ENCODE measurements at places on chromosomes 1 and 21. TPM values are rescaled to one million over a fixed set of nuclear protein-coding genes. Genes with fewer than 3 reads are reported as not detected.

LAMC1 gene
- 340 TPM for polyA plus RNA-seq

VASH2 gene
- 35.4 TPM for polyA plus RNA-seq

NPR1 gene
- 23.1 TPM for polyA plus RNA-seq

DCDC2B gene
- 2.5 TPM for polyA plus RNA-seq

FOXO6 gene
- 2.0 TPM for polyA plus RNA-seq

AXDND1 gene
- polyA plus RNA-seq = 0.86 TPM

HES5 gene
- polyA plus RNA-seq = 0.29 TPM

RNU1-2 gene
- polyA plus RNA-seq = 1.8 TPM

SLC5A9 gene
- 8.3 TPM for polyA plus RNA-seq

LYPD8 gene
- polyA plus RNA-seq = not detected

MANEAL gene
- 4.3 TPM for polyA plus RNA-seq

TPTE gene
- 0.07 TPM for polyA plus RNA-seq

OR2G6 gene
- 0.04 TPM for polyA plus RNA-seq

TSPAN2 gene
- polyA plus RNA-seq = 9.9 TPM

WDR64 gene
- not detected for polyA plus RNA-seq

TCHH gene
- polyA plus RNA-seq = 0.08 TPM

GPR3 gene
- polyA plus RNA-seq = 1.6 TPM

SESN2 gene
- polyA plus RNA-seq = 7.1 TPM

TMPRSS3 gene
- 0.43 TPM for polyA plus RNA-seq

AUNIP gene
- polyA plus RNA-seq = 2.4 TPM

IQGAP3 gene
- 12.0 TPM for polyA plus RNA-seq

DLGAP3 gene
- polyA plus RNA-seq = 0.12 TPM

OR2M3 gene
- polyA plus RNA-seq = 0.05 TPM

CFAP74 gene
- 4.5 TPM for polyA plus RNA-seq

RGS7 gene
- 0.35 TPM for polyA plus RNA-seq

RPE65 gene
- 0.17 TPM for polyA plus RNA-seq

DNASE2B gene
- polyA plus RNA-seq = 0.35 TPM

CD1E gene
- polyA plus RNA-seq = 0.17 TPM

HES3 gene
- not detected for polyA plus RNA-seq

MTOR gene
- 42.4 TPM for polyA plus RNA-seq

KRTAP19-7 gene
- not detected for polyA plus RNA-seq

TTC4 gene
- polyA plus RNA-seq = 32.7 TPM

BNIPL gene
- polyA plus RNA-seq = 9.7 TPM

NPPA gene
- 0.51 TPM for polyA plus RNA-seq

TTC22 gene
- polyA plus RNA-seq = 4.5 TPM

SYT14 gene
- 0.47 TPM for polyA plus RNA-seq

TDRD5 gene
- 0.31 TPM for polyA plus RNA-seq

CCT8 gene
- polyA plus RNA-seq = 234 TPM

DENND4B gene
- polyA plus RNA-seq = 47.0 TPM

S100A7A gene
- not detected for polyA plus RNA-seq

RHOU gene
- polyA plus RNA-seq = 61.0 TPM

PCBP3 gene
- 2.1 TPM for polyA plus RNA-seq

CFHR3 gene
- polyA plus RNA-seq = 0.40 TPM

KCNE2 gene
- 0.64 TPM for polyA plus RNA-seq

C1orf94 gene
- polyA plus RNA-seq = not detected

GRHL3 gene
- 0.20 TPM for polyA plus RNA-seq

CDC20 gene
- 31.6 TPM for polyA plus RNA-seq

COL6A2 gene
- polyA plus RNA-seq = 420 TPM

TFF3 gene
- polyA plus RNA-seq = 13.7 TPM

SLC30A10 gene
- polyA plus RNA-seq = not detected

NBPF10 gene
- 1.5 TPM for polyA plus RNA-seq

C1orf141 gene
- polyA plus RNA-seq = not detected

DYNLT5 gene
- polyA plus RNA-seq = 10.6 TPM

Data from left lung (tissue), 14 donors.